ENCODE measurements at places on chromosomes 16 and 17. TPM values are rescaled to one million over a fixed set of nuclear protein-coding genes. Genes with fewer than 3 reads are reported as not detected.

DNA sequence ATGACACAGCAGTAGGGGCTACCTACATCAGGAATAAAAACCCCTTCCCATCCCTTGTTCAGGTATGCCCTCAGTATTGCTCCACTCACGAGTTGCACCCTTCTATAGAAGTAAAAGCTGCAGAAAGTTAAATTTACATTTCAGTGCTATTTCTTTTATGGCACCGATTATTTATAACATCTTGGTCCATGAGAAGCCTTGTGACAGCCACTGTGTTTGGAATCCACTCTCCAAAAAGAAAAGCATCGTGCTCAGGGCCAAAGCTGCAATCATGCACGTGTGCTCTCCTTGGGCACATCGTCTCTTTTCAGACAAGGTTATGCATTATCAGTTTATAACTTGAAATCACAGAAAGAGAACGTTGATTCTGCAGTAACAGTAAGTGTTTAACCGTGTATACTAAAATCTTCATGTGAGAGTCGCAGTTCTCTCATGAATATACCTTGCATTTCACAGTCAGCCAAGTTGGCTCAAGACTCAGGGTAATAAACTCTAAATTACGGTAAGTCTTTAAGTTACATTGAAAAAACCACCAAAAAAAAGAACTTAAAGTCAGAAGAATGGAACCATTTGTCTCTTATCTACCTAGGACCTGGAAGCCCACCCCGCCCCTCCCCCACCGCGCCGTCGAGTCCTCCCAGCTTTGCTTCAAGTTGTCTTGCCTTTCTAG lies 189.6 kb downstream of the CPPED1 start:
- no peak for DNase-seq

DNA sequence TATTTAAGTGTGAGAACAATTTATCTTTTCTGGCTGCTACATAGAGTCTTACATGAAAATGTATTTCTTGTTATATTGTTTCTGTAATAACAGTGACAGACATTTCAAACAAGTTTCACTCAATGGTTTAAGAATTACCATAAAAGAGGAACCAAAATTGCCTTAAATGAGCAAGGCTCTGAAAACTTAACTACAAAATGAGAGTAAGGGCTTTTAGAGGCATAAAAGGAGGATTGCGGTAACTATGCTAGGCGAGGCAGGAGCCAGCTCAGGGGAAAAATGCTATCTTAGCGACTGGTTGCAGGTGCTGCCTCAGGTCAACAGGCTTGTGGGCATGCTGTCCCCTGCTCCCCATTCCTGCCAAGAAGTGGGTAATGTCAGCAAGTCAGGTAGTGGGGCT lies 81.7 kb upstream of the MSI2 start:
- DNase-seq = no peak

The KRT33A gene
- not detected for total RNA-seq

The GJD3 gene
- total RNA-seq = not detected

The PHF23 gene
- total RNA-seq = 121 TPM

The PRSS21 gene
- not detected for total RNA-seq

The DNAH17 gene
- not detected for total RNA-seq

Measured in G401 (cell line).